Spinal cord (tissue), 10 donors: ENCODE measurements at places on chromosomes 7 and 10.

- DNase-seq = no peak
These were observed 141.3 kb upstream of the KLF14 start for GRCh38 chr7:130875265-130875741.

GRCh38 chr10:132597654-132598053, 60.1 kb downstream of the INPP5A start:
- DNase-seq = no peak

- DNase-seq = no peak
These were observed 213.0 kb upstream of the INHBA start for GRCh38 chr7:41915871-41916270.

- DNase-seq = no peak
These were observed 21.2 kb downstream of the CYP3A4 start for GRCh38 chr7:99762680-99763327.

DNA sequence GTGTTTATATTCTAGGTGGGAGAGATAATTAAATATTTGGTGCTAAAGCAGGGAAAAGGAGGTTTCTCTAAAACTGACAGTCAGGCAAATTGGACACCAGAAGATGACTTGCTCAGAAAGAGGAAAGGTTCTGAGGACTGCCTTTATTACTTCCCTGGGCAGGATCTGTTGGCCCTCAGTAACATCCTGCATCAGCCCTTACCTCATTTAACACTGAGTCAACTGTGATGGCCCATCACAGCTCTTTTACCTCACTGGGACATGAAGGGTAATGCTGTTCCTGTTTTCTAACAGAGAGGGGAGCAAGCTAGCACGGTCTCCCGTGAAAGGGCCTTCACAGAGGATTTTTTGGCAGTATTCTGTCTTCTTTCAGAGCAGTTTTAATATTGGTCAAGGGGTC, 12.0 kb downstream of the PPP1R17 start:
- DNase-seq = no peak

GRCh38 chr7:151644554-151644953, 124.9 kb upstream of the RHEB start:
- no peak for DNase-seq

DNA sequence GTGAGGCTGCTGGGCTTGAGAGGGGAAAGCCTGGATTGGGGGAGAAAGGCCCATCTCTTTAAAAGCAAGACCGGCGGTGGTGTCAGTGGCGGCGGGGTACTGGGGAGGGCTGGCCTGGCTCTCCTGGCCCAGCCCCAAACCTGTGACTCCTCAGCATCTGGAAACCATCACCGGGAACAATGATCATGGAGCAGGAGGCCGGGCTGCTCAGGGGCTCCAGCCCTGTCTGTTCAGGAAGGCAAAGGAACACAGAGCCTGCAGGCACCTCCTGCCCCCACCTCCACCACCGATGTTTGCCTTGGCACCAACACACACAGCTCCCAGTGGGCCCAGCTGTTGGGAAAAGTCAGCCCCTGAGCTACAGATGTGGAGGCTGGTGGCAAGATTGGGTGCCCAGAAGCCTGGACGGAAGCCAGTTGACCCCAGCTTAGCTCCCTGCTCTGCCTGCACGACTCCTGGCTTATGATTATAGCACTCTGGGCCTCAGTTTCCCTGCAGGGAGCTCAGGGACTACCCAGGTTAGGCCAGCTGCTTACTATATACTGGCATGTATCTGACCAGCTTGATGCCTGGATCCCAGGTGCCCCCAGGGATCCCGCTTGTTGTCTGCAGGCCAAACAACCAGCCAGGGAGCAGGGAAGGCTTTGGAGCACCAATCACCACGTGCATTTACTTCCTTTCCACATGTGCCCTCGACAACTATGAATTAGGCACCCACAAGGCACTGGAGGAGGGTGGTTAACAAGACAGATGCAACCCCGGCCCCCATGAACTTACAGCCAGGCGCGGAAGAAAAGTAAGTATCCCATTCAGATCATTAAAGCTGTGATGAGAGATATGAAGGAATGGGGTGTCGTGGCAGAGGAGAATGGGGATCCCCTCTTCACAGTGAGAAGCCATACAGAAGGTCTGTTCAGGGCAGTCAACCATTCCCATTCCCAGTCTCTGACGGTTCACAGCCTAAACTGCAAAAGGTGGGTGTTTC, 37.3 kb downstream of the ZCCHC24 start:
- DNase-seq = no peak

DNA sequence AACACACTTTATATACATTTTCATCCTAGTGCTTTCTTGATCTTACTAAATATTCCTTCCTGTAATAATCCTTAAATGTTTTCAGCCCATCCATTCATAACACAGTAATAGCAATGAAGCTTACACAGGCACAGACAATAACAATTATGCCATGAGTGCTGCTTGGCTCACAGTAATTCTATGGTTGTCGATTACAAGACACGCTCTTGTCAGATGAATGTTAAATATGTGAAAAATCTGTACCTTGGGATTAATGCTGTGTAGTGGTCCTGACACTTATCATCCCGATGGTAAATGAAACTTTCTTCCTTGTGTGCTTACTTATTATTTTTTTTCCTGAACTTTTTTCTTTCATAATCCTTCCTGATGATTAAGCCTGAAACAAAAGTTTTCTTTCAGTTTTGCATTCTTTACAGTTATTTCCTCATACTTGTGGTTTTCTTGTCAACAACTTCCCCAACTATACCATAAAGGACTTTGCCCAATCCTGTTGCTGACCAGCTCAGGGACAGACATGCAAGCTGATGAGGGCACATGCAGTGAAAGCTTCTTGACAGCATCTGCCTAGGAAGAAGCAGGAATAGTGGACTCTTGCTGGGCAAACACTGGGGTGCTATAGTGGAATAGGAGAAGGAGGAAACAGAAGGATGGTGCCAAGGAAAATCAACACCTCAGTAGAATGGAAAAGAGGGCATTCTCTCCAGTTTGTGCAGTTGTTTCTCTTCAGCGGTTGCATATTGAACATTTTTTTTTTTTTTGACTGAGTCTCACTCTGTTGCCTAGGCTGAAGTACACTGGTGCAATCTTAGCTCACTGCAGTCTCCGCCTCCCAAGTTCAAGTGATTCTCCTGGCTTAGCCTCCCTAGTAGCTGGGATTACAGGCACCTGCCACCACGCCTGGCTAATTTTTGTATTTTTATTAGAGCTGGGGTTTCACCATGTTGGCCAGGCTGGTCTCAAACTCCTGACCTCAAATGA, 6.7 kb upstream of the MGAM2 start:
- DNase-seq = no peak

GRCh38 chr10:89369156-89370105, 8.4 kb upstream of the IFIT1B start:
- no peak for DNase-seq

DNA sequence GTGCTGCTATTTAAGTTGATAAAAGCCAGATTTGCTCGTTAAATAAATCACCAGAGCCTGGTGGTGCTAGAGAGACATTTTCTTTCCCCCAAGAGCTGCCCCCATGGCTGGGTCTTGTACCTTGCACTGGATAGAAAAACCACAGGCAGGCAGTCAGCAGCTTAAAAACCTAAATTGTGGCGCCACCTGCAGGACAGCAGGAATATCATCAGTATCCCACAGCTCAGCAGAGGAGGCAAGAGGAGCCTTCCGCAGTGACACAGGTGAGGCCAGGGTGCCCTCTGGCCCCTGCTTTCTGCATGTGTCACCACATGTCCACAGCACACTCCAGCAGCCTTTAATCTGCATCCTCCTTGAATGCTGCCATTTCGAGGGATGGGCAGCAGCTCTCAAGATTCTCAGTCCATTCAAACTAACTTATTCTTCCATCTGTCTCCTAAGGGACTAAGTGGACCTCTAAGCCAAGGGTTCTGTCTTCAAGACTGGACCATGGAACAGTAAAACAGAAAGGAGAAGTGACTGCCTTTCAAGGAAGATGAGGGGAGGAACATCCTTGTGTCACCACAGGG, 4.5 kb upstream of the PLXNA4 start:
- DNase-seq = peak; percentile 76

GRCh38 chr7:150462413-150462812, 12.0 kb downstream of the GIMAP8 start:
- no peak for DNase-seq

DNA sequence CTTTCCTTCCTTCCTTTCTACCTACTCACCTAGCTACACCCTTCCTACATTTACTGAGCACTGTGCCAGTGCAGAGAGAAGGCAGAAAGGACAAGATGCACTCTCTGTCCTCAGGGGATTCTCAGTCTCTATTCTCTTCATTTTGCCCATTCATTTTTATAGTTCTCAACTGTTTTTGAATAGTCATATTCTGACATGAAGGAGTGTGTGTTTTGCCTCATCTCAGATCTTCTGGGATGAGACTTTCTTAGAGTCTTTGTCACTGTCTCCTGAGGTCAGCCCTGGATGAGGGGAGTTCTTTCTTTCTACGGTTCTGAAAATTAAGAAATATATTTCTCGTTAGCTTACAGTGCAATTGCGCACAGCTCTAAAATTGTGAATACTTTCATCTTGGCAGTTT, 21.3 kb downstream of the CLCN1 start:
- no peak for DNase-seq

DNA sequence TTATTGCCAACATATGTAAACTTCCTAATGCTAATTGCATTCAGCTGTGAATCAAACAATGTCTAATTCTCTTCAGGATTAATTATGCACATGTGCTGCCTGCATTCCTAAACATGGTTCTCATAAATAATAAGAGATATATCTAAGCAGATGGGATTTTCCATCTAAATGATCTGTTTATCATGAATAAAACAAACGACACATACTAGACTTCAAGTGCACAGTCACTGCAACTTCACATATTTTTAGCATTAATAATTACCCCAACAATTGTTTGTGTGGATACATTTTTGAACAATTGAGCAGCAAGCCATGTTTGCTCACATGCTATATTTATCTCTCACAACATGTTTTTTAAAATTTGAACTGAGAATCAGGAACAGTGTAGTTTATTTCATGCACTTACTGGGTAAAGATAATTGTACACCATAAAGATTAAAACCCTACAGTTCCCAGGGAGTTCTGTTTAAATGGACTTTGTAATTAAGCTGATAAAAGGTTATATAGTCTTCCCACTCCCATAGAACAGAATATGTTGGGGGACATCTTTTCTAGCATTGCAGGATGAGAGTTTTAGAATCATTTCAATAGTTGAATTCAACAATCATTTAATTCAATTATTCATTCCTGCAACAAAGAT, 378.5 kb downstream of the MDFIC start:
- DNase-seq = no peak

DNA sequence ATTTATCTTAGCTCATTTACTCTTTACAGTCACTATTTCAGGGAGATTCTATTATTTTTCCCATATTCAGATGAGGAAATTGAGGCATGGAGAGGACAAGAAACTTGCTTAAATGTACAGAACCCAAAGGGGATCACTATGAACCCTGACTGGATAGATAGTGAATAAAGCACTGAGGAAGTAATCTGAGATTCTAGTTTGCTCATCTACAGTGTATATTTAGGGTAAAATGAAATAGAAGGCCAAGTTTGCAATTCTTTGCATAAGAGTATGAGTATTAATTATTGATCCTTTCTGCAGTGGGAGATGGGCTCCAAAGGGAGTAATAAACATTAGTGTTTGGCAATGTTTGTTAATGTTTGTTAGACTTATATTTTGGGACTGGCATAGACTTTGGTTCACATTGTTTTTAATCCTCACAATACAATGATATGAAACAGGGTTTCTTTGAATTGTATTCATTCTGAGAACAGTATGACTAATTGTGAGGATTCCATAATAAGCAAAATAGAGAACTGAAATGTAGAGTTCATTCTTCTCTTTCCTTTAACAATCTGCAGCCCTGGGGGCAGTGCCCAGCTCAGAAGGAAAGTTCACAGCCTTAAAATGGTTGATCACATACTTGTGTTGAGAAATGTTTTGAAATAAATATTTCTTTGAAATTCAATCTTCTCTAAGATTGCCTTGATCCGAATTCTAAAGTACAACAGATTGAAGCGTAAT, 131.0 kb upstream of the ZNF804B start:
- no peak for DNase-seq

GRCh38 chr10:88120599-88121333, 257.3 kb downstream of the PTEN start:
- no peak for DNase-seq

GRCh38 chr7:7614018-7614741, 26.4 kb upstream of the UMAD1 start:
- DNase-seq = peak; percentile 20

GRCh38 chr7:68107968-68108367, 1111.3 kb downstream of the TYW1 start:
- no peak for DNase-seq

DNA sequence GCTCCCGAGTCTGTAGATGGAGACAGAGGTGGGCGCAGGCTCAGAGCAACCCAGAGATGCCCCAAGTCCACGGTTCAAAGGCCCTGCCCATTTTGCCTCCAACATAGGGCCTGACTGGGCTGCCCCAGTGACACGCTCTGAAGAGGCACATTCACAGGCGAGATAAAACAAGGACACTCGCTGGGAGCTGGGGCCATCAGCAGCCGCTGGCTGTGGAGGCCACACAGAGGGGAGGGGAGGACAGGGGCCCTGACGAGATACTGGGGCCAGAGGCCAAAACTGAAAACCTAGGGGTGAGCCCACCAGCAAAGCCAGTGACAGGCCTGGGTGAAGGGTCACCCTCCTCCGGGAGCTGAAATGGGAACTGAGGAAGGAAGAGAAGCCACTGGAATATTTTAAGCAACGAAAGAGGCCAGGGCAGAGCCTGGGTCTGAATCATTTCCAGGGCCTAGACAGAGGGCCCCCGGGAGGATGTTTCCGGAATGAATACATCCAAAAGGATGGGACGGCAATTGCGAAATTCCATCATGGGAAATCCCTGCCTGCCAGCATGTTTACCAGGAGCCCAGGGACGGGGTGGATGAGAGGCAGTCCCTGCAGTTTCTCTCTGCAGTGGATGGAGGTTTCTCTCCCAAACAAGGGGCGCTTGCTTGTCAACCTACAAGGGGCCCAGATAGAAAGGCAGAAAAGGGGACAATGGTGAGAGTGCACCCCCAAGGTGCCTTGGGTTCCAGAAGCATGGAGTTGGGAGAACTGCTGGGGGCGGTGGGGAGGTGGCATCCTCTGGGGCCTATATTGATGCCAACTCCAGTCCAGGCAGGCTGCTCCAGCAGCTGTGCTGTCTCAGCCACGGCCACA, 29.0 kb upstream of the HSPA12A start:
- no peak for DNase-seq

- DNase-seq = no peak
These were observed 19.4 kb downstream of the MKLN1 start for GRCh38 chr7:131346885-131347592.

DNA sequence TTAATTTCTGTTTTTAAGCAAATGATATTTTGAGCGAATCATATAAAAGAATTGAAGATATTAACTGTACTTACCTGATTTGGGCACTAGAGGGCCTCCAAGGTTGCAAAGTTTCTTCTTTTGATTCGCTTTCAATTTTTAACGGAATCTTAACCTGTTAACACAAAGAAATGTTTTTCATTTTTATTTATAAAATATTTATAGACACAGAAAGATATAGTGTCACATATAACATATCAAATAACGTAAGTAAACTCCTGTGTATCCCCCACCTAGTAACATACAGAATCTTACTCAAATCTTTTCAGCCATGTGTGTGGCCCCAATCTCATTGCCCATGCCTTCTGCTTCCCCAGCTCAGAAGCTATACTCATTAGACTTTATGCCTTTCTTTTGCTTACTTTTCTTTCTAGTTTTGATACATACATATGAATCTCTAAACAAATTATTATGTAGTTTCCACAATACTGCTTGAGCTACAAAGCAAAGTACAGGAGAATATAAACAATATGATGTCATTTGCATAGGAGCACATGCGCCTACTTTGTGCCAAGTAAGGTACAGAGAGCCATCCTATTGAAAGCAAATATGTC, 49.5 kb upstream of the ZPBP start:
- no peak for DNase-seq
